ENCODE measurements at places on chromosomes 3 and 15. TPM values are rescaled to one million over a fixed set of nuclear protein-coding genes. Genes with fewer than 3 reads are reported as not detected.

Gene SCAANT1
- not detected for total RNA-seq

Gene ABHD17C
- total RNA-seq = 27.2 TPM

Gene EEF1AKMT4
- 18.5 TPM for total RNA-seq

Gene UCN2
- total RNA-seq = 0.37 TPM

Gene CYP1A1
- total RNA-seq = 0.37 TPM

Gene SMCO1
- total RNA-seq = not detected

Data from stomach (tissue), 19 donors.